ENCODE measurements at places on chromosomes 2 and 18.

DNA sequence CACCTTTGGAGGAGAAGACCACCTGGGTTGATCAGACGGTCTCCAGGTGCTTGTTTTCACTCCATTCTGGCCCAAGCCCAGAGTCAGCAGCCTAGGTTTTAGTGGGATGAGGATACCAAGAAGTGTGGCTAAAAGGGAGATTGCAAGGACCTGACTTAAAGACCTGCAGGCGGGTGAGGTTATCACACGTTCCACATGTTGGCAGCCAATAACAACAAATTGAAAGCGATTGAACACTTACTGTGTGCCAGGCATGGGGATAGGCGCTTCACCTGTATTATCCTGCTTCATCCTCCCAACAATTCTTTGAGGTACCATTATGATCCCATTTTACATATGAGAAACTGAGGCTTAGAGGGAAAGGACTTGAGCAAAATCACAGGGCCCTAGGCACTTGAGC, 5.0 kb downstream of the ARL4C start:
- DNase-seq: no peak

GRCh38 chr2:114754907-114755563, 312.6 kb downstream of the DPP10 start:
- no peak for DNase-seq

DNA sequence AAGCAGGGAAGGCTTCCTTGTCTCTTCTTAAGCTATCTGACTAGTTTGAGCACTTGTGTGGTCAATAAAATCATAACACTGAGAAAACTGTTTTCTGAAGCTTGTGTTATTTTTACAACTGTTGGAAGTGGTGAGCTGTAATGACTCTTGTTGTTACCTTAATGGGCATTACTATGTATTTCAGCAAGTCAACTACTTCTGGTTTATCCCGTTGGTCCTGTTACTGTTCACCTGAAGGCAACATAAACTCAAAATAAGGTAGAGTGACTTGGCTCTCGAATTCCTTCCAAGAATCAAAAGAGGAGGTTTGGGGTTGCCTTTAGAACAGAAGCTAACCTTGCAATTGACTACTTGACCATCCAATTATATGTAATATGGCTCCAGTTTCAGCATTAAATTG, 23.2 kb upstream of the FIGN start:
- no peak for DNase-seq

GRCh38 chr2:238167344-238167715, 8.6 kb downstream of the ERFE start:
- DNase-seq: no peak

GRCh38 chr18:51739044-51739666, 541.7 kb upstream of the MEX3C start:
- DNase-seq: no peak

- no peak for DNase-seq
Measured at GRCh38 chr2:151716721-151717120, 17.6 kb downstream of the NEB start.

GRCh38 chr2:228657807-228658402, 476.4 kb upstream of the SPHKAP start:
- peak; percentile 22 for DNase-seq

DNA sequence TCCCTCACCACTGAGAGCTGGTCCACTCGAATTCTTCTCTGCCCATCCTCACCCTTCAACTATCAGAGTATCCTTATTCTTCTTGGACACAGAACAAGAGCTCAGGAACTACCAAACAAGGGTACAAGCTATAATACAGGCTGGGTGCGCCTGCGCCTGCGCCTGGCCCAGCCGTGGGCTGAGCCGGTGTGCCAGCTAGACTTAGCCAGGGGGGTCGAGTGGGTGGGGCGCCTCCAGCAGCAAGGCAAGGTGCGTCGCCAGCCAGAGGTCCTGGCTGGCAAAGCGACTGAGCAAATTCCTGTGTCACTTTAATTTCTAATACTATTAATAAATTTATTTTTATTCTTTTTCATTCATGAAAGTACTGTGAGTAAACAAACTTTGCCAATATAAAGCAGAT, 1072.6 kb upstream of the PIK3C3 start:
- no peak for DNase-seq

DNA sequence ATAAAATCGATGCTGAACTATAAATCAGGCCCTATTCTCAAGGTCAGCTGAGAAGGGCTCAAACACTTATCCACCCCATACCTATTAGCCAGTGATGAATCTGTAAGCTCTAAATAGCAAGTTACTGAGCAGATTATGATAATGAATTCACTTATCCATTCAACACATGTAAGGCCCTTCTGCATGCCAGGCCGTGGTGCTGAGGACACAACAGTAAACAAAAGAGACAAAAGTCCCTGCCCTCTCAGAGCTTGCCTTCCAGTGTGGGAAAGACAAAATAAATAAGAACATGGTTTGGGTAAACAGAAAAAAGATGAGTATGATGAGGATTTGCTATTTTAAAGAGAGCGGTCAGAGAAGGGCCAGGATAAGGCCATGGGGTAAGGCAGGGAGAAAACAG, 11.7 kb downstream of the TTC32 start:
- no peak for DNase-seq

- DNase-seq: no peak
Measured at GRCh38 chr2:38301340-38301968, 75.6 kb downstream of the ATL2 start.

DNA sequence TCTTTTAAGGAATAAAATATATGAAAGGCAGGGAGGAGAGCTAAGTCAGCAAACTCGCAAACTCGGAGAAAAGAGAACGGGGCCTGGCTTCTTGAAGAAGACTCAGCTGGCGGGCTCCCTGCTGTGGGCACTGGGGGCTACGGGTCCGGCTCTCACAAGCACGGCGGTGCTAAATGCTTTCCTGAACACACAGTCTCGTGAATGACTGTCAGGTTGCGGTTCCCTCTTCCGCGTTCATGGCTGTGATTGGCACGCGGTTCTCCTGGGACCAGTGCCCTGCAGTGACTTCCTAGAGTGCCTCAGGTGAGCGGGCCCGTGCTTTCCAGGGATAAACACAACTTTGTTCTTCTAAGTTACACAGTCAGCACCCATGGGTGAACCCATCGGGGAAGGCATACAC, 208.4 kb downstream of the HDAC4 start:
- DNase-seq: no peak

- no peak for DNase-seq
Measured at GRCh38 chr2:144004742-144005141, 515.2 kb downstream of the ZEB2 start.

- no peak for DNase-seq
Measured at GRCh38 chr2:206851521-206851920, 86.1 kb downstream of the FASTKD2 start.

GRCh38 chr2:70045405-70045804, 41.9 kb upstream of the PCBP1 start:
- DNase-seq: no peak

DNA sequence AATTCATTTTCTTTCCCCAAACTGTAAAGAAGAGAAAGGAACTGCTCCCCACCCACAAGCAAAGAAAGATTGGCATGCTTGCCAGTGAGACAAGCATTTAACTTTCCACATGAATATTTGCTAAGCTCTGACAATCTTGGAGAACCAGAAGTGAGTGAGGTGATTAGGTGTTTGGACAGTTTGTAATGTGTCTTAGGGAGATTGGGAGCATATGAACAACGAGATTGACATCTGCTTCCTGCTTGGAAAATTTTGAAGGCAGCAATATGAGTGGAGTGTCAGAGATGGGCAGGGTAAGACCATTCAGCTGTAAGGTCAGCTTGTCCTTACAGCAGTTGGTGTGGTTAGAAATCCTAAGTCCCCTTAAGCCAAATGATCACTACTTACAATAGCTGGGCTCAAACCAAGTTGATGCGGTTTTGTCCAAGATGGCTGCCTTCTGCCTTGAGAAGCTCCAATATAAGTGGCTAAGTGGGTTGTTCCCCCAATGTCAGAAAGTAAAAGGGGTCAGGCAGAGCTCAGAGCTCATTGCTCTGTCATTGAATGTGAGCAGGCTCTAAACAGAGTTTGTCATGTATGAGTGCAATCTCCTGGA, 36.0 kb upstream of the GALNT5 start:
- no peak for DNase-seq

- no peak for DNase-seq
Measured at GRCh38 chr2:79513711-79514110, 860 bp downstream of the CTNNA2 start.

- no peak for DNase-seq
Measured at GRCh38 chr2:99439971-99440505, 49.8 kb downstream of the REV1 start.

DNA sequence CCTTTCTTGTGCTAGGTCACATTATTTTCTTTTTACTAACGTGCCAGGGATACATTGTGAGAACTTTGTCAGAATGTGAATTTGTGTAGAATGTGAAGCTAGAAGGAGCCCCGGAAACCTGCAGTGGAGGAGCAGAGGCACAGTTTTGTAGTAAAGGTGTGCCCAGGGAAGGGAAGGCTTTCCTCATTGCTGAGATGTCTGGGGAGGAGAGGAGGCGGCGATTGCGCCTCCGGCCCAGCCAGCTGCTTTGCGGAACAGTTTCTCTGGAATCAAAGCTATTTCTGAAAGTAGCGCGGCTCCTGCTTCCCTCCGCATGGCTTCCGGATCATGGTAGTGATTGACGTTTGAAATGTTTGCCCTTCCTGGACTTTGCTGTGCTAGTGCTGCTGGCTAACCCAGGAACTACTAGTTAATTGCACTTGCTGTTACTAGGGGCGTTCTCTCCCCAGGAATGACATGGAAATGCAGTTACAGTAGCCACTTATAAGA, 83.1 kb upstream of the RBM44 start:
- no peak for DNase-seq

DNA sequence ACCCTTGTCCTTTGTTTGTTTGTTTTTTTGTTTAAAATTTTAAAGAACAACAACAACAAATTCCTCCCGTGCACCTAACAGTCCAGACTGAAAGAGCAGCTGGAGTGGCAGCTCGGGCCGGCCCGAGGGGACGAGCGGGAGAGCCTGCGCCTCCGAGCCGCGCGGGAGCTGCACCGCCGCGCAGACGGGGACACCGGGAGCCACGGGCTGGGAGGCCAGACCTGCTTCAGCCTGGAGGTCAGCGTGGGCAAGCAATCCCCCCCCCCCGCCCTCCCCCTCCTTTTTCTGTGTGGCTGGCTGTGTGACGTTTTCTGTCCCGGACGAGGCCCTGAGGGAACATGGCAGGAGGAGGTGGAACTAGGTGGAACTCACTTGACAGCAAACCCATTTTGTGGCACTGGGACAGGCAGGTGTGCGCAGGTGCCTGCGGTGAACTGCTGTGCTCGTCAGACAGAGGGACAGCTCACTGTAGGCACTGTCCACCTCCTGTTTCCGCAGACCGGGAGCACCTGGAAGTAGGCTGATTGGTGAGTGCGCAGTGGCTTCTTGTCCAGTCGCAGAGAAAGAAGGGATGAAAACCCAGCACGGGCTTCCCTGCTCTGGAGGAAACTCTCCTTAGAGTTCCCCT, 80.6 kb downstream of the MTCL1 start:
- DNase-seq: no peak

- no peak for DNase-seq
Measured at GRCh38 chr2:39381653-39382052, 55.4 kb downstream of the MAP4K3 start.

GRCh38 chr2:224971214-224971613, 71.1 kb downstream of the DOCK10 start:
- peak; percentile 47 for DNase-seq

- DNase-seq: no peak
Measured at GRCh38 chr2:142217804-142218203, 87.0 kb upstream of the LRP1B start.

DNA sequence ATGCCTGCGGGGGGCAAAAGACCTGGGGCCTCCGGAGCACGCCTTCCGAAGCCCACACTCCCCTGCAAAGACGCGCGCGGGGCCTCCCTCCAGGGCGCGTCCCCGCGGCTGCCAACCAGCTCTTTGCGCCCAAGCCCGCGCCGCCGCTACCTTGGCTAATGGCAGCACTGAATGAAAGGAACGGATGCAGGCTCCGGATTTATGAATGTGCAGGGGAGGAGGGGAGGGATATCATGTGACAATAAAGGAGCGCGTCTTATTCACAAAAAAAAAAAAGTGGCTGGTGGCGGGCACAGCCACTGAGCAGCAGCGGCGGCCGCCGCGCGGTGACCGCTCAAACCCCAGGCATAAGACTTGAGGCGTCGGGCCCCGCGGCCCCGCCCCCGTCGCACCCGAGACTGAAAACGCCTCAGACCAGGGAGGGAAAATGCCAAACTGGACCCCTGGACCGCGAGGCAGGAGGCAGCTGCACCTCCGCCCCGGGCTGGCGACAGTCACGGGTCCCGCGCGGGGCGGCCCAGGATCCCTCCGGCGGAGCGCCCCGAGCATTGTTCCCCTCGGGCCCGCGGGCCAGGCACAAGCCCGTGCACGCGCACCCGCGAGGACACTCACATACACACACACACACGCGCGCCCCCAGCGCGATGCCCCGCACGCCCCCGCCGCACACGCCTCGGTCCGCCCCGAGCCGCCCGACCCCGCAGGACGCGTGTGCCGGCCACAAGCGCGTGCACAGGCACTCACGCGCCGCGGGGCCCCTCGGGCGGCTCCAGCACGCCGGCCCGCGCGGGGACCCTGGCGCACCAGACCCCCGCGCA, 1.6 kb downstream of the SPRED2 start:
- DNase-seq: peak; percentile 22

DNA sequence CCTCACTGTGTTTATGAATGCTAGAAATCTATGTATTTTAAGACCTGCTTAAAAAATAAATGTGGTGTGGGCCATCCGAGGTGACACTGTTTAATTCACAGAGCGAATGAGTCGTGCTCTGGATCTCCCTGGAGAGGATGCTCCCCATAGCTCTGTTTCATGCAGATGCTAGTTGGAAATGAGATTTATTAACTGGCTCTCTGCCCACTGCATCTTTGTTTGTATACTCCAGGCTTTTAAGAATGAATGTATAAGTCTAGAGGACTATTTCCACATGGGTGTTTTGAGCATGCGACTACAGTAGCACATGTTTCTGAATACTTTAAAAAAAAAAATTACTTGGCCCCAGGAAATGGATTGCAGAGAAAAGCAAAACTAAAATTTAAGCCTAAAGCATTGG, 3.9 kb downstream of the MAPRE2 start:
- no peak for DNase-seq

DNA sequence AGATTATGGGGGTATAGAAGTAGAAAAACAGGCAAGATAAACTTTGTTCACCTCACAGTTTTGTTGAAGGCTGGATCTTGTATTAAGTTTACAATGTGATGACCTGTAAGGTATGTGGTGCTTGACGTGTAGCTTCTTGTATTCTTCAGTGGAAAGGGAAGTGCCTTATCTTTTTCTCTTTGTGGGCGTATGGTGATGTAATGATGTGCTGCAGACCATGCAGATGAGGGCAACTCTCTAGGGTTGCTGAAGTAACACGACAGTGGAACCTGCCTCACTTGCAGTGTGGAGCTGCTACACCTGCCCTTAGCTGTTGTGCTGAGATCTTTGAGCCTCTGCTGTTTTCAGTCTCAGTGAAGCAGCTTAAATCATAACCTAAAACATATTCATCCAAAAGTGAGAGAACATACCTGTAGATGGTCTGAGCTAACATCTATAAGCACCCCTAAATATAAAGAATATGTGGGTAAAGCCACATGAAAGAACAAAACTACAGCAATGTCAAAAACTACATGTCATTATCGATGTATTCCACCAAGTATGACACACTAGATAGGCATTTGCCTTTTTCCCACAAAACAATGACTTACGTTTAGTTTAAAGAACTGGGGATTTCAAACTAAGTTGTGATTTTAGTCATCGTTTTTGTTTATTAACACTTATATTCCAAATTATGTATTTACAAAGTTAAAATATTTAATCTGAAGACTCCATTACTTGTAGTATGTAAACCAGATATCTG, 1144.1 kb downstream of the CNTNAP5 start:
- DNase-seq: no peak

- no peak for DNase-seq
Measured at GRCh38 chr2:188132385-188132784, 159.3 kb upstream of the GULP1 start.
